ENCODE measurements at places on chromosomes 12 and 14. TPM values are rescaled to one million over a fixed set of nuclear protein-coding genes. Genes with fewer than 3 reads are reported as not detected.
A peak's percentile ranks its signal among the peaks of the same experiment; 100 is the strongest.

The SLC25A47 gene
- total RNA-seq, result 0.09 TPM

The GUCY2C gene
- not detected for total RNA-seq

The PTGDR gene
- total RNA-seq, result 0.40 TPM

The NKX2-1 gene
- total RNA-seq, result not detected

The CTSG gene
- 1.5 TPM for total RNA-seq

The DTX1 gene
- 2.2 TPM for total RNA-seq

DNA sequence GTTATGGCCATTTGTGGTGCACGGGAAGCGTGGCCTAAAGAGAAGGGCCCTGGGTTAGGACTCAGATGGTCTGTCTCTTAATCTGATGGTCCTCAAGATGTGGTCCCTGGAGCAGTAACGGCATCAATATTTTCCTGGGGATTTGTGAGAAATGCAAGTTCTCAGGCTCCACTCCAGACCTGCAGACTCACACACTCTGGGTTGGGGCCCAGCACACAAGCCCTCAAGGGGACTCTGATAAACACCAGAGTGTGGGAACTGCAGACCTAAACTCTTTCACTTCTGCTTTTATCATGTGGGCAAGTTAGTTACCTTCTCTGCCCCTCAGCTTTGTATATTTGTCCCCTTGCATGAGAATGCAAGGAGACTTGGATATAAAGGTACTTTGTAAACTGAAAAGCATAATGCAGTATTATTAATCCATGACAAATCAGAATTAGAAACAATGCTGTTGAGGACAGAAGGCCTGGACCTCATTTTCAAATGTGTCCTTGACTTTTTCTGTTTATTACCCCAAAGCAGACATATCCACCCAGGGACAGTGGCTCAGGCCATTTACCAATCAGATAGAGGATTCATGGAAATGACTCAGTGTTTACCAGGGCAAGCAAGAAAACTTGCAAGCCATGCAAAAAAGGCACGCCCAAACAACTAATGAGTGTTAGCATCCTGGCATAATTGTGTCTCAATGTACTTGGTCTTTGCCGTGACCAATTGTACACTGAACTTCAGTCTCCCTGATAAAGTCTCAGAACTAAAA, 157.0 kb downstream of the ASCL1 start:
- DNase-seq, result no peak

GRCh38 chr12:122951979-122952892, 14.0 kb downstream of the ABCB9 start:
- peak; percentile 77 for DNase-seq

GRCh38 chr14:71229875-71230274, 322.6 kb downstream of the PCNX1 start:
- no peak for DNase-seq

DNA sequence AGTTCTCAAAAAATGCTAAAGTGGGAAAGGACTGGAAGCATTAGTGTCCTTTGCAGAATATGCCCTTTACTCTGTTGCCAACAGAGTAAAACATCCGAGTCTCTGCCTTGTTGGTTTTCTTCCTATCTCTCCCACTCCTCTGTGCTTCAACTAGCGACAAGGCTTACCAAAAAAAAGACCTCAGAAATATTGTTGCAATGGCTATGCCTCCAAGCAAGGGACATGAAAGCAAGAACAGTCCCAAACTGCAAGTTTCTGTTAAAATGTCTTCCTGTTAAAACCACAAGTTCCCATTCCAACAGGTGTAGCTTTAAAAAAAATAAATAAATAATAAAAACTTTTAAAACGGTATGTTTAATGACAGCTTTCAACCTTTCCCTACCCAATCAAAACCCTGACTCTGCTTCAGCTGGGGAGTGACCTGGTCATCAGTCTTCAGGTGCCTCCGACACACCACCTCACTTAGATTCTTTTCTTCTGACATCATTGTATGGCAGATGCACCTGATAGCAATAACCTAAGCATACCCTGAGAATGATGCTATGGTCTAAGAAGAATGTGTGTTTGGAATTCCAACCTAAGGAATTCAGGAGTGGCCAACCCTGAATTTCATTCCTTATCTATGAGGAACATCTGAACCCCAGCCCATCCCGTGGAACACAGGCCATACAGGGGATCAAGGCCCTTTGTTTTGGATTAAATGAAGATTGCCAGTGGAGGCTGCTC, 81.0 kb downstream of the RPS29 start:
- no peak for DNase-seq

DNA sequence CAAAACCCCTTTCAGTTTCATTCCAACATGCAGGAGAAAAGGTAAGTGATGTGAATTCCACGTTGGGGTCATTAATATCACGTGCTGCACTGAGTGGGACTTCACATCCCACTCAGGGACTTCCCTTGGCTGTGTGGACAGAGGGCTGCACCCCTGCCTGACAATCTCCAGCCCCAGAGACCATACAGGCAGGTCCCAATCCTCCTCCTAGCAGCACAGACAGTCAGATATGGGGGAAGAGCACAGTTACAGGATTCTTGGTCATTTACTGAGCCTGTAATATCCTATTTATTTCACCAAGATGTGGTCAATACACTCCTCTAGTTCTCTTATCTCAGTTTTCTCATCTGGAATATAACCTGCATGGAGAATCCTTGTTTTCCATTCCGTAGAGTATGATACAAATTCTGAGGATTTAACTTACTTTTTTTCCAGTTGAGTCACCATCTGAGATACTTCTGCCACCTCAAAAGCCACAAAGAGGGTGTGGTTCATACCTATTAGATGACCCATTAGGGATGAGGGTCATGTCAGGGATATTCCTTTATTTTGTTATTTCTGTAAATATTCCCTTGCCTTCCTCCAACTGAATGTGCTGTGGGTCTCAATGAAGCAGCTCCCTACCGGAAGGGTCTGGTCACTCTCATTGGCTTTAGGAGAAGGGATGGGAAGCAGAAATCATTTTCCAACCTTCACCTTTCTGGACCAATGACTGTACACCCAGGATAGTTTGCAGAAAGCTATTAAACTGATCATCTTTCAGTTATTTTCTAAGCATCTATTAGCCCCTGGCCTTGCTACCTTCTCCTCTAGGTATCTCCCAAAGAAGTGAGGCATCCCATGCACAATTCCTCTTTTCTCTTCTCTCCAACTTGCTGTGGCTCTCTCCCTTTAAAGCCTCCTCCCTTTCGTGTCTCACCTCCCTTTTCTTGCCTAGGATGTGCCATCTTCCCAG, 43.0 kb upstream of the NTF3 start:
- DNase-seq, result no peak

- no peak for DNase-seq
These were observed 461.4 kb upstream of the SYT1 start for GRCh38 chr12:78403136-78403535.

DNA sequence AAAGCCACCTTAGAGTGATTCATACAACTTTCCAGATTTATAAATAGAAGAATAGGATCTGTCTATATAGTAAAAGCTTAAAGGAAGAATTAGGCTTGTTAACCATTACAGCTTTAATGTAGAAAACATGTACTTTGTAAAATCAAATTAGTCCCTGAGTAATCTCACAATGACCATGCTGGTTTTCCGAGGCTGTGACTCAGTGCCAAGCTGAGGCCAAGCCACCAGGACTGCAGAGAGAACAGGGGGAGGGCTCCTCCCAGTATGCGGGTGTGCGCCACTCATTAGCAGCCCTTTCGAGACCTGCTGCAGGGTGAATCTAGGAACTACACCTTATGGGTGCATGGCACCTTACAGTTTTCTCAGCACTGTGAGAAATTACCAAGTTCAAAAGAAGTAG, 167.0 kb downstream of the EFCAB11 start:
- DNase-seq, result no peak

- no peak for DNase-seq
These were observed 795.6 kb downstream of the DIO2 start for GRCh38 chr14:79415726-79416125.

DNA sequence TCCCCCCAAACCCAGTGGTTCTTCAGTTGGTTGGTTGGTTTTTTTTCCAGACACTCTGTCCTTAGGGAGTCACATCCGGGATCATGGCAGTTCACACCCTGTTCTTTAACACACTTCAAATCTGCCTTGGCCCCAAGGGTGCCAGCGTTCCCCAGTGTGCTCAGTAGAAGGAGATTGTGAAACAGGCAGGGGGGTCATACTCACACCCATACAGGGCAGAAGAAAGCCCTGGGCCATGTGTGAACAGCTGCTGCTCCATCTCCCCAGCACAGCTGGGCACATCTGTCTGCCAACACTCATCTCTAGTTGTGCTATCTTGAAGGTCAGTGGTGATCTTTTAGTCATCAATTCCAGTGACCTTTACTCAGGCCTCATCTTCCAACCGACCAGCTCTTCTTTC, 64.4 kb upstream of the FUT8 start:
- DNase-seq, result peak; percentile 19

DNA sequence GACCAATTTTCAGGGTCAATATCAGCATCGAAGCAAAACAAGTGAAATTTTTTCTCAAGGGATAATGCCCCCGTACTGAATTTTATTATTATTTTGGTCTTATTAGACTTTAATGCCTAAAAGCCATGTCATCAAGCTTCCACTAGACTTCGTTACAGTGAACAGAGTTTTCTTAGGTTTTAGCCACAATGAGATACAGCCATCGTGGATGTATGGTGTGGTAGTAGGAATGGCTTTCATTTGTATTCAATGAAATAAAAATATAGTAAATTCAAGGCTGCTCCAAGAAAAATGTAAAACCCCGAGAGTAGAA, 11.7 kb downstream of the TAOK3 start:
- no peak for DNase-seq

DNA sequence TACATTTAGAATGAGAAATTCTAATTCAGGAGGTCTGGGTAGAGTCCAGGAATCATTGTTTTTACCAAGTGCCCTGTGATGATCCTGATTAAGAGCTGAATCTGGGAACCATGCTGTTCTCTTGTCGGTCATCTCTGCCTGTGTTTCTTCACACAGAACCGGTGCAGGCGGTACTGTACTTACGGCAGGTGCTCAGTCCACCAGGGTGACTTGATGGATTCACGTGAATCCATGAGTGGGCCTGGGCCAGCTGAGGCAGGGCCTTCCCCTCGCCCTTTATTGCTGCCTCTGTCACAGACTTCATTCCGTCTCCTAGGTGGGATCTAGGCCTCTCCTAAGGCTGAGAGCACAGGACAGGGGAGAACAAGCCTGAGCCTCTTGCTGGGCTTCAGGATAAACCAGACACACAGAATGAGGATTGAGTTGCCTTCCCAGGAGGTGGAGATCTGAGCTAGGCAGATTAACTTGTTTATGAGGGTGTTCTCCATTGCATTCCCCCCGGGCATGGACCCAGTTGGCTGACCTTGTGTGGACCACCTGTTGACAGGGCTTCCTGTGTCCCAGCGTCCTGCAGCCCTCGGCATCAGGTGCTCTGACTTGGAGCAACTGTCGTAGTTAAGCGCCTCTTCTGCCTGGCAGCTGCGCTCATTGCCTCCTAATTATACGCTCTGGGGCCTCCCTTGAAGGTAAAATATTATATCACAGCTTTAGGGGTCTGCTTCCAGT, 42.1 kb downstream of the B4GALNT3 start:
- peak; percentile 79 for DNase-seq
